ENCODE measurements at places on chromosomes 3 and 15.

GRCh38 chr3:182637350-182638110 is 155.8 kb upstream of the ATP11B start:
- DNase-seq: no peak

- no peak for DNase-seq
Measured at GRCh38 chr3:71893122-71893521, 108.2 kb upstream of the PROK2 start.

GRCh38 chr3:194379651-194380050 is 10.1 kb upstream of the LRRC15 start:
- no peak for DNase-seq

DNA sequence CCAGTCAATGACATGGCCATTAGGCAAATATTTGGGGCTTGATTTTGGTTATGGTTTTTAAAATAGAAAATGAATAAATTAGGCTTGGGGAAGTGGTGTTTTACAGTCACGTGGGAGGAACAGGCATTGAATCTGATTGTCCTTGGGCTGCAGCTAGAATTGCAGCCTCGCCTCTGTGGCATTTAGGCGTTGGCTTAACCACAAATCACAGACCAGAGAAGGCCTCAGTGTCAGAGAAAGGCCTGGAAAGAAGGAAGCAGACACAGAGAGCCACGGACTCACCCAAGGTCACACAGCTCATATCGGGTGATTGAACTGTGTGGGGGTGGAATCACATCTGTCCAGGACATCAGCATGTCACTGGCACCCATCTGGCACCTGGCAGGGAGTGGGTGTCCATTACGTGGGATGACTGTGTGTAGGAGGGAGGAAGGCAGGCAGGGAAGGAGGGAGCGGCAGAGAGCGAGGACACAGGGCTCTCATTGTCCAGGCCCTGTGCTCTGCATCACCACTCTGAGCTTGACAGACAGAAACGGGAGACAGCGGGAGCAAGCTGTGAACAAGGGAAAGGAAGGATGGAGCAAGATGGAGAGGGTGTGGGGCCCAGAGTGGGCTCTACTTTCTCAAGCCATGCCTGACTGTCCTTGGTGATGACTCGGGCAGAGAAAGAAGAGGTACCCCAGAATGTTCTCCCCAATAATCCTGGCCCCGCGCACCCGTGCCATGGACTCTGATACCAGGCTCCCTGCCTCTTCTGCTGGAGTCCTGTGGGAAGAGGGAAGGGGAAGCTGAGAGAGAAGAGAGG is 186.4 kb downstream of the FAM43A start:
- no peak for DNase-seq

GRCh38 chr3:168495270-168495669 is 399.5 kb upstream of the GOLIM4 start:
- DNase-seq: no peak

GRCh38 chr3:77541203-77541922 is 501.5 kb downstream of the ROBO2 start:
- DNase-seq: no peak

GRCh38 chr15:85340321-85340665 is 40.1 kb upstream of the AKAP13 start:
- no peak for DNase-seq

GRCh38 chr3:147222291-147222690 is 184.1 kb downstream of the ZIC4 start:
- DNase-seq: no peak

- DNase-seq: no peak
Measured at GRCh38 chr15:91950054-91950453, 96.5 kb downstream of the SLCO3A1 start.

- DNase-seq: no peak
Measured at GRCh38 chr3:115943579-115943978, 320.3 kb downstream of the GAP43 start.

GRCh38 chr15:81604713-81605112 is 230.7 kb upstream of the TMC3 start:
- no peak for DNase-seq

DNA sequence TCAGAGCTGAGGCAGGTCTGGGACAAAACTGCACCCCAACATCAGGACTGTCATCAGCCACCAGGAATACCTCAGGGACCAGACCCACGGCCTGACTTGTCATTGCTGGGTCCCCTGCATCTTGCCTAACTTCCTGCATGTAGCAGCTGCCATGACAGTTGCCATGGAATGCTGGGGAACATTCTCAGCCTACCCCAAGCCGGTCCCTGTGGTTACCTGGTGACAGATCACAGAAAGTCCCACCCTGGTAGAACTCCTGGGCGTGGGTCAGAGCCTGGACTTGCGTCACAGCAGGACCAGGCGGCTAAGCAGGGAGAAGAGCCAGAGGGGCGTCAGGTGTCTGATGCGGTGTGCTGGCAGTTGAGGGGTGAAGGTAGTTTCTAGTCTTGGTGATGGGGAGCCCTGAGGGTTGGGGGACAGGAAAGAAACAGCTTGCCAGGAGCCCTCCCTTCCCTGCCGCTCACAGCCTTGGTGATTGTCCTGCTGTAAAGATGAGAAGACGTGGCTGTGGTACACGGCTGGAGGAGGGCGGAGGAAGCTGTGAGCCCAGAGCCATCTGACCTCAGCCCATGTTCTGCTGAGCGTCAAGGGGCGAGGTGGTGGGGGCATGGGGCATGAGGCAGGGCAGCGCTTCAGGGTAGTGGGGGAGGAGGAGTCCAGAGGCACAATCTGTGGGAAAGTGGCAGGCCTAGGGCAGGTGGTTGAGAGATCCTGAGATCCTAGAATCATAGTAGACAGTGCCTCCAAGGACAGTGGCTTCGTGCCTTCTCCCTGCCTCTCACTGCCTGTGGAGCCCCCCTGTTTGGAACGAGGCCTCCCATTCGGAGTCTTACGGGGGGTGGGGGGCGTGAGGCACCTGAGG is 5.4 kb downstream of the H1-8 start:
- DNase-seq: no peak

- DNase-seq: no peak
Measured at GRCh38 chr15:85649372-85649771, 145.4 kb downstream of the KLHL25 start.

DNA sequence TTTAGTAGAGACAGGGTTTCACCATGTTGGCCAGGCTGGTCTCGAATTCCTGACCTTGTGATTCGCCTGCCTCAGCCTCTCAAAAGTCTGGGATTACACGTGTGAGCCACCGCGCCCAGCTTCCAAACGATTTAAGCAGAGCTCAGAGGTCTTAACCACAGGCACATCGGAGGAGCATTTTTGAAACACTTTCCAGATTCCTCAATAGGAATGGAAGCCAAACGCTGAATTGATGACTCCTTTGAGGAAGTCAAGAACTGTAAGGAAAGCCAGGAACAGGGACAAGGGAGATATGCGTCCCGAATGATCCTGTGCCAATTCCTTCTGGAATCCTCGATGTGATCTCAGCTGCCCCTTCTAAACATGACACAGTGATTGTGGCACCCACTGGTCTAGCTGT is 40.0 kb downstream of the TRH start:
- DNase-seq: no peak

DNA sequence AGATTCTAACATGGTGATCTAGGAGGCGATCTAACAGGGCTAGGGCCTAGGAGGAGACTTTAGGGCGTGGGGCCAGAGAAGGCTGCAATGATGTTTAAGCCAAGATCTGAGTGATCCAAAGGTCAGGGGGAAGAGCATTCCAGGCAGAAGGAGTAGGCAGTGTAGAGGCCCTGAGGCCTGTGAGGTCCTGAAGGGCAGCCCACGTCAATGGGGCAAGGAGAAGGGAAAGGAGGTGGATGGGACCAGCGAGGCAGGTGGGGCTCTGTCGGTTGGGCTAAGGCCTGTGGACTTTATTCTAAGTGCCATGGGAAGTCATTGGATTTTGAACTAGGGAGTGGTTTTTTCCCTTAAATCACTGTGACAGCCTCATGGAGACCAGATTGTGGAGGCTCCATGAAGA is 10.2 kb upstream of the DNAH1 start:
- no peak for DNase-seq

- DNase-seq: no peak
Measured at GRCh38 chr15:66719471-66719870, 17.4 kb downstream of the SMAD6 start.

GRCh38 chr3:158012901-158013300 is 93.3 kb downstream of the SHOX2 start:
- DNase-seq: no peak

- no peak for DNase-seq
Measured at GRCh38 chr15:100812802-100813201, 66.8 kb upstream of the ALDH1A3 start.

DNA sequence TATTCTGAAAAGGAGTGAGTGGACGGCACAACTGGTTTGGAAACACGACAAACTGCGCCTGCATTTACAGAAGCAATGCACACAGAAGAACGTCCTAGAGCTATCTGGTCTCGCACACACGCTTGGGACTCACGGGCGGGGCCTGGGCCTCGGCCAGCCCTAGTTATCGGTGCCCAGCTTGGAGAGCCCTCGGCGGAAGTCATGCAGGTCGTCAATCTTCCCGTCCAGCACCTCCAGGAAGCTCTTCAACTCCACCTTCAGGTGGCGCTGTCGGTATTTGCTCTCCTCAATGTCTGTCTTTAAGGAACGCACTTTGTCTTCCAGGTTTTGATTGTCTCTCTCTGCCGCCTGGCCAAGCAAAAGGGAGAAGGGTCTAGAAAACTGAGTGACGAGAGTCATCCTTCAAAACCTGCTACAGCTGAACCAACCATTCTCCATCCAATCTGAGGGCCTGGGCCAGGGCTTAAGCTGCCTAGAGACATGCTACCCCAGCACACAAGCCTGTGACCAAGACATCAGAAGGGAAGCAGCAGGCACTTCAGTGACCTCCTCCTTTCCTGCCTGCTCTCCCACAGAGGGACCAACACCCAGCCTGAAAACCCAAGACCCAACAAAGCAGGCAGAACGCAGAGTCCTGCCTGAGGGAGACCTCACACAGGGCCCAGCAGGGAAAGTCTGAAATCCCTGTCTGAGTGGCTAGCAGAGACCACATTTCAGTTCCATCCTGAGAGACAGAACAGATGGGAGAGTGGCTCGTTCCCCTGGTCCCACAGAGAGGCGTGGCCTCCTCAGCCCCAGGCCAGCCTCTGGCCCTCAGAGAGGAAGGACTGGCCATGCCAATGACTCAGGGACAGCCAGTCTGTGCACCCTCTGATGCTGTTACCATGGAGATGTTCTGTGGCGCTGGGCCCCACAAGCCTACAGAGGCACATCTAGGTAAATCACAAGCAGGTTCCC is 40.4 kb downstream of the WHAMM start:
- no peak for DNase-seq

GRCh38 chr3:139893267-139893962 is 41.6 kb upstream of the CLSTN2 start:
- DNase-seq: no peak

GRCh38 chr15:40487816-40488682 is 17.3 kb downstream of the CHST14 start:
- no peak for DNase-seq

GRCh38 chr15:85619992-85620689 is 174.6 kb downstream of the KLHL25 start:
- DNase-seq: no peak

GRCh38 chr15:85587707-85588411 is 206.9 kb downstream of the KLHL25 start:
- DNase-seq: no peak

DNA sequence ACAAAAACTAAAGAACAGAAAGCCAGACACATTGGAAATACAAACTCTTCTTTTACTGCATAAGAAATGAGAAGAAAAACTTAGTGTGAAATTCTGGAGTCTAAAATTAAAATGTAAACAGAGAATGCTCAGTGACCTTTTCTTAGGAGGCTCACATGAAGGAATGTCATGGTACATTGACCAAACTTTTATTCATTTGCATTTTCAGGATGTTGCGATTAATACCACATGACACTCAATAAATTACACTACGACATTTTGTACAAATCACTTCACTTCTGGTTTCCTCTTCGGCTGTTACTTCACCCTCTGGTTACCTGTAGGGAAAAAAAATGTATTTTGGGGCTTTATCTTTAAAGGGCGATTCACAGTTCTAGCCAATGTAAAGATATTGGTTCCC is 56.4 kb upstream of the ACTC1 start:
- no peak for DNase-seq

DNA sequence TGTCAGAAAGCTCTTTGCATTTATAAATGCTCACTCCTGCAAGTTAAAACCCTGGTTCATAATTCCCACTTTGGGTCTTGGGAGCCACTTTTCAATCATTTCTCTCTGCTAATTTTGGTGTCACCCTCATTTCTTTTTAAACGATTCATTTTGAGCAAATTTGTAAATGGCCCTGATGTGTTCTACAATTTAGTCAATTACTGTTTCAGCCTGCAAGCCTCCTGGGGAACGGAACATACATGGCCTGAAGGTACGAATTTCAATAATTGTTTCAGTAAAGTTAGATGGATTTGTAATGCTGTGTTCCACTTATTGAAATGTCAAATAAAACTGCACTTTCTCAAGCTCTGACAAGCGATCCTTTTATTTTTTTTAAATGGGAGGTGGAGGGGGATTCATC is 43.2 kb downstream of the MAP2K5 start:
- DNase-seq: no peak

DNA sequence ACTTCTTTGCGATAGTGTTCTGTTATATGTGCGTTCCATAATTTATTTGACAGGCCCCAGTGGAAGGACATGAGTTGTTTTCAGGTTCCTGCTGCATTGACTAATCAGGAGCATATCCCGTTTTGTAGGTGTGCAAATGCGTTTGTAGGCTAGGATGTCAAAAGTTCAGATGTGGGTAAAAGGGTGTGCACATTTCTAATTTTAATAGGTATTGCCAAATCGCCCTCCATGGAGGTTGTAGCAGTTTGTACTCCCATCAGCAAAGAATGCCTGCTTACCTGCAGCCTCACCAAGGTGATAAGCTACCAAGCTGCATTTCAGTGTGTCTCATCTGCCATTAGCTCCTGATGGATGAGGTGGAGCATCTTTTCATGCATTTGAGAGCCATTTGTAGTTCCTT is 36.3 kb downstream of the KLF13 start:
- no peak for DNase-seq

DNA sequence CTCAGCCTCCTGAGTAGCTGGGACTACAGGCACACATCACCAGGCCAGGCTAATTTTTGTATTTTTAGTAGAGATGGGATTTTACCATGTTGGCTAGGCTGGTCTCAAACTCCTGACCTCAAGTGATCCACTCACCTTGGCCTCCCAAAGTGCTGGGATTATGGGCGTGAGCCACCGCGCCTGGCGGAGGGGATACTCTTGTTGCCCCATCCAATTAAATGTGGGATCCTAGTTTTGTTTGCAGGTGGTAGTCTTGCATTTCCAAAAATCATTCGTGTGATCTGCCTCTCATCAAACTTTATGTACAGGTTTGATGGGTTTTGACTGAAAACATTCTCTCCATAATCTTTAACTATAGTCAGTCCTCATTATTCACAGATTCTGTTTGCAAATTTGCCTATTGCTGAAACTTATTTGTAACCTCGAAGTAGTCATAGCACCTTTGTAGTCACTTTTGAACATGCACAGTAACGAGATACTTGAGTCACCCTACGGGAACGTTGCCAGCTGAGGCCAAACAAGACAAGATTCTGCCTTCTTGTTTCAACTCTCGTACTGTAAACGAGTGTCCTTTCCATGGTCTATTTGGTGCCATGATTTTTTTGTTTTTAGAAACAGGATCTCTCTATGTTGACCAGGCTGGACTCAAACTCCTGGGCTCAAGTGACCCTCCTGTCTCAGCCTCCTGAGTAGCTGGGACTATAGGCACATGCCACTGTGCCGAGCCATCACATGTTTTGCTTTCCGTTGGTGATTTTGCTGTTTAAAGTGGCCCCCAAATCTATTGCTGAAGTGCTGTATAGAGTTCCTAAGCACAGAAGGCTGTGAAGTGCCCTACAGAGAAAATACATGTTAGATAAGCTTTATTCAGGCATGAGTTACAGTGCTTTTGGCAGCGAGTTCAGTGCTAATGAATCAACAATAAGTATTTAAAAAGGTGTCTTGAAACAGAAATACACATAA is 8.1 kb upstream of the MAPK6 start:
- no peak for DNase-seq

- no peak for DNase-seq
Measured at GRCh38 chr3:4948395-4948794, 30.8 kb upstream of the BHLHE40 start.

Measured in stimulated activated CD8-positive, alpha-beta memory T cell treated with anti-CD3 and anti-CD28 coated beads, Interleukin-2, amount 100 ng/mL, for 1 hour (primary cell).